ENCODE measurements at places on chromosomes 3 and 15.

DNA sequence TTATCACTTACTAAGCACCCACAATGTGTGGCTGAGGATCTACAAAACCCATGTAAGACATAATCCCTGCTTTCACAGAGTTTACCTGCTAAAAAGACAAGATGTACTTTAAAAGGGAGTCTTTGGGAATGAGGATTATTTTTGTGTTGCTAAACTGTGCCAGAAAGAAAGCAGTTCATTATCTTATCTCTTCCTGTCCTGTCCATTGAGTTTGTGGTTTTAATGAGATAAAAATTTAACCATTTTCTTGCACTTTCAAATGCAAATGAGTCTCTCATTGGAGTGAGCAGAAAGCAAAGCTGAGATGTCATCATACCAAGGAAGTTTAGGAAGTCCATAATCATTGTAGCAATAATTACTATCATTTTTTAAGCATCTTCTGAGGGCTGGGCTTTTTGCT lies 231.2 kb upstream of the ADAMTS9 start:
- no peak for DNase-seq

DNA sequence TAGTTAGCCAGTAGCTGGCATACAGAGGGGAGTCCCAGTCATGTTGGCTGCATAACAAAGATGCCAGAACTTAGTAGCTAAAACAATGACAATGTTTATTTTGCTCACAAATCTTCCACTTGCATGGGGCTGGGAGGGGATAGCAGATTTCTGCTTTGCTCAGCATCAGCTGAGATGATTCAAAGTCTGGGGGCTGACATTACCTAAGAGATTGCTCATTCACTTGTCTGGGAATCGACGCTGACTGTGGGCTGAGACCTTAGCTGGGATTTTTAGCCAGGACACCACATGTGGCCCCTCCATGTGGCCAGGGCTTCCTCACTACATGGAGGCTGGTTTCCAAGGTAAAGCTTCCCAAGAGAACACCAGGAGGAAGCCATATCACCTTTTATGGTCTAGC lies 12.7 kb upstream of the CFAP100 start:
- no peak for DNase-seq

- DNase-seq = no peak
Measured at GRCh38 chr3:52507359-52507758, 12.2 kb downstream of the STAB1 start.

GRCh38 chr3:113560831-113561623 lies 28.7 kb downstream of the SIDT1 start:
- no peak for DNase-seq

DNA sequence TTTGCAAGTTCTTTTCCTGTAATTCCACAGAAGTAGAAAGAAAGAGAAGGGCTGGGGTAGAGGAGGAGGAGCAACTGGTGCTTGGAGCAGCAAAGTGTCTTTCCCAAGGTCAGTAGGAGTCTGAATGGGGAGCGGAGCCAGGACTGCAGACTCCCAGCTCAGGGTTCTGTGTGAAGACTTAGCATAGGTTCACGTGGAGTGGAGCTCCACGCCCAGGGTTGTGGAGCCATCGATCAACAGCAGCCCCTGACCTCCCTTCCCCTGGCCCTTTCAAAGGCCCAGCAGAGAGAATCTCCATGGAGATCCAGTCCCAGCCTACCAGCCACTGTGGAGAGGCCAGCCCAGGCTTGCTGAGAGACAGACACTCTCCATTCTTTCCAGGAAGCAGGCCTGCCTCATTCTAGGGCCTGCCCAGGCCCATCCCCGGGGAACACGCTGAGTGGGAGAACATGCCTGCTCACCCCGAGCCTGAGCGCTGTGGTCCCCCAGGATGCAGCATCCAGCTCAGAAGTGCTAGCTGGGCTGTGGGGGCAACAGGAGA lies 62.1 kb downstream of the CORO2B start:
- no peak for DNase-seq

GRCh38 chr15:62647843-62648505 lies 394.6 kb upstream of the TPM1 start:
- no peak for DNase-seq

DNA sequence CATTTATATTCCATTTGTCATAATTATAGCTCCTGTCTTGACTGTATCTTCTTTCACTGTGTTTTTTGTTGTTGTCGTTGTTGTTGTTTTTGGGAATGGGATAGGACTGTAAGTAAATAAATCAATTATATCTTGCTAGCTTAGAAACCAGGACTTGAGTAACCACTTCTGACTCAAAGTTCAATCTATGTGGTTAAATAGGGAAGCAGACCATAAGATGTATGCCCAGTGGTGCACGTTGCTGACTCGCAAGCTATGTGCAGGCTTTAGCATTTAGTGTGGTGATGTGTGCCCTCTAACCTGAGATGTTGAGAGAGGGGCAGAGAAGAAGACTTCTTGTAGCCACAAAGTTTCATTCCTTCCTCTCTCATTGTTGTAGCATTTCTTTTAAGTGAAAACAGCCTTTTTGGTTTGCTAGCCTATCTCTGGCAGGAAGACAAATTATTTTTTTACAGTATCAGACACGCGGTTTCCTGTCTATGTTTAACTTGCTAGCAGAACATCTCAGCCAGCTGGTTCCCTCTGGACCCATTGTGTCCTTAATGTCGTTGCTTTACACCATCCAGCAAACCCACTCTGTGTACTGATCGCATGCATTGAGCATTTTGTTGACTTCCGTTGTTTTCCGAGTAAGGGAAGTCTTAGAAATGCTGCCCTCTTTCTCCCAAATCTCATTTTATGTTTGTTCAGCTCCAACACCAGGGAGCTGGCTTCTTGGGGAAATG lies 52.1 kb downstream of the TGFBR2 start:
- no peak for DNase-seq

GRCh38 chr15:21269121-21269520 lies 171.2 kb downstream of the POTEB3 start:
- DNase-seq = no peak

DNA sequence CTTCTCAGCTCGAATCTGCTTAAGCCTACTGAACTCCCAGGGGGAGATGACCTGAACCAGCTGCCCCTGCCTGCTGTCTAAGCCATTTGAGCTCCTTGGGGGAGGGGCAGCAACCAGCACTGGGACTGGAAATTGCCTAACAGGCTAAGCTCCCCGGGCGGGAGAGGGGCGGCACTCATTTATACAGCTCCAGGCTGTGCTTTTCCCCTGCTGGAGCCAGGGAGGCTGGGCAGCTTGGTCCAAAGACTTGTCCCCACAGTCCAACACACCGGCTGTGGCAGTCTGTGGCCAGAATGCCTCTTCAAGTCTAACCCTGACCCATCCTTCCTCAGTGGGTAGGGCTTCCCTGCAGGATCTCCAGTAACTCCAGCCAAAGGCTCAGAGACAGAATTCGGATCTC lies 1241.5 kb downstream of the ROBO2 start:
- DNase-seq = no peak

DNA sequence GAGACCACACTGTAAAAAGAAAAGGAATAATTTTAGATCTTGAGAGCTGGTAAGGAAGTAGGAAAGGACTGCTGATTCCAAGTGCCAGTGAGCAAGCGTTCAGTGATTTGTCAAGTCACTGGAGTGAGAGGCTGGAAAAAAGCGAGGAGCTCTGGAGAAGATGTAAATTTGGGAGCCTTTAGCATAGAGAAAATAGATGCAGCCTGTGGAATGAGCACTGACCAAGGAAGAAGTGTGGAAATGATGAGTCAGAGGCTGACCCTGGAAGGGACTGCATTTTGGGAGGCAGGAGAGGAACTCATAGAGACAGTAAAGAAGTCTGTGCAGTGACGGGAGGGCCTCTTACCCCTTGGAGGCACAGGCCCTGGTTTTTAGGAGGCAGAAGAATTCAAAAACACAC lies 17.1 kb upstream of the ABTB1 start:
- DNase-seq = no peak

DNA sequence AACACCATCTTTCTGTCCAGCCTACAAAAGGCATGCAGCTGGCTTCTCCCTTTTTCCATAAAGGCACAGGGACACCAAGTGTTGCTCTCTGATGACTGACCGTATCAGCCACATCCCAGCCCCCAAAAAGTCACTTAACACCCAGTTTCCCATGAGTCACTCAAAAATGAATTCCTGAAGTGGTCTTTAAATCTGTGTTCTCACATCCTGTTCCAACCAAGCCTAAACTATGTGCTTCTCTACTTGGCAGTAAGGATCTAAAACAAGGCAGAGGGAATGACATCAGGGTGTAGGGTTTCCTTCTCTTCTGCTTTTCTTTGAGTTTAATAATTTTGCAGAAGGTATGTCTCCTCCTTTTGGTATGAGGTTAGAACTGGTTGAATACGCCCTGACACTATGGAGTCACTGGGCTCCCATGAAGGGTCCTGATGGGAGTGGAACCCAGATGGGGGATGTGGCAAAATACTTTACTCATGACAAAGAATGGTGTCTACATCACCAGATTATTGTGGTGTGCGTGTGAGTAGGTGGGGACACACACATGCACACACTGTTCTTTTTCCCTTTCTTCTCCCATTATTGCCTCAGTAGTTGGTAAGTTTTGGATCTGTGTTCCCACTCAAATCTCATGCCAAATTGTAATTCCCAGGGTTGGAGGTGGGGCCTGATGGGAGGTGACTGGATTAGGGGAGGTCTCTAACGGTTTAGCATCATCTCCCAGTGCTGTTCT lies 35.6 kb upstream of the CCK start:
- no peak for DNase-seq

- DNase-seq = no peak
Measured at GRCh38 chr3:50203113-50203808, 1.8 kb upstream of the SLC38A3 start.
